ENCODE measurements at places on chromosomes 7 and 10.

GRCh38 chr10:124498056-124498455 is 36.4 kb downstream of the LHPP start:
- no peak for DNase-seq

- DNase-seq = no peak
Observed at GRCh38 chr7:77735457-77735856, 39.2 kb downstream of the RSBN1L start.

DNA sequence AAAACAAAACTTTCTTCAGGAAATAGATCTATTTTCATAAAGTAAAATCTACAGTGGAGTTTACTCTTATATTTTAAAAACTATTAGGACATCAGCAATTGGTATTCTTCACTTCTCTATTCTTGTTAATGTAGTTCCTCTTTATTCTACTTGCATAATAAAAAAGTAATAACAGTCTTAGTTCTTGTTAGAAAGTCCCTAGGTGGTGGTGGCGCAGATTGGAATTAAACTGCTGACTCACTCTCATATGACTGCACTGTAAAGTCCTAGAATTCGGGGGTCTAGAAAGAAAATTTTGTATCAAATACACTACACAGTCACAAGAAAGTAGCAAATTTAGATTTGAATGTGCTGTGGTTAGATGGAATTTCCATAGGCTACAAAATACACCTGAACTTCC is 44.6 kb upstream of the TES start:
- no peak for DNase-seq

- DNase-seq = no peak
Observed at GRCh38 chr7:149727899-149728476, 45.4 kb downstream of the ZNF467 start.

DNA sequence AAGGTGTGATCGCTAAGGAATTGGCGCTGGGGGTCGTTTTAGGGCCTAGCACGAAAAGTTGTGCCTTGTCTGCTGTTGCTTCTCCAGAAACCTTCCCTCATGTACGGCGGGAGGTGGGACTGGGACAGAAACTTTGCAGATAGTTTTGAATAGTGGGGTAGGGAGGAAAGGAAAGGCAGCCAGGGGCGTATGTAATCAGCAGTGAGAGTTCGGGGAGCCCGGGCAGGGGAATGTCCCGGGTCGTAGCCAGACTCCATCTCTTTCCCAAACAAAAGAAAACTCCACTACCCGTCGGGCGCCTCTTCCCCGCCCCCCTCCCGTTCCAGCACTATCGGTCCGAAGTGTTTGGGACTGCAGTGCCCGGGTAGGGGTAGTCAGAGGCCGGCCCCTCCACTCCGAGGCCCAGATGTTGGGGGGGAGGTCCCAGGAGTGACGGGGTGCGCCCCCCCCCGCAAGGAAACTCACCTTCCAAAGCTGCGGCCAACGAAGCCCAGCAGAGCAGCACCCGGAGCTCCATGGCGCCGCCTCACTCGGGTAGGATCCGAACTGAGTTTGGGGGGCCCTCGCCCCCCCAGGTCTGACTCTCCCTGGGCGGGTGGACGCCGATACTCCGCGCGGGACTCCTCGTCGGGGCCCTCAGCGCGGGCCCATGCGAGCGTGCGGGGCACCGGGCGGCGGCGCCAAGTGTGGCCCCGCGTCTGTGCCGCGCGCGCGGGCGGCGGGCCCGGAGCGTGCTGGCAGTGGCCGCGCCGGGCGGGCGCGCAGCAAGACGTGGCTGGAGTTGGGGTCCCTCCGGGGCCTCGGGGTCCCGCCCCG is 601 bp downstream of the EPHB4 start:
- no peak for DNase-seq

- no peak for DNase-seq
Observed at GRCh38 chr10:97020452-97021400, 165.0 kb downstream of the SLIT1 start.
